NCI-H446 treated with DMSO at 0.1 percent for 48 hours (cell line): ENCODE measurements at places on chromosomes 5 and 9.

DNA sequence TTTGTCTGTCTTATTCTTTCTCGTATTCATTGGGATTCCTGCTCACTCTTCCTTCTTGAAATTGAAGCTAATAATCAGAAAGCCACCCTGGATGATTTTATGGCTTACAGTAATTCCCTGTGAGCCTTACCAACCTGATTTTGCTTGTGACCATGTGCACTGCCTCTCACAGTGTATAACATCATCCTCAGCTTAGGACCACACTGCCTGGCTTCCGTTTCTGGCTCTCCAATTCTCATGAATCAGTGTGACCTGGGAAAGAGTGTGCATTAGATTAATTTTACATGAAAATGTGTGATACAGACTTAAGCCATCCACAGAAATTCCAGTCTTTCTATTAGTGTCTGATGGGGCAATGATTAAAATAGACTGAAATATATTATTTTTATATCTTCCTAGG is 126.8 kb upstream of the DMRT1 start:
- DNase-seq = no peak

DNA sequence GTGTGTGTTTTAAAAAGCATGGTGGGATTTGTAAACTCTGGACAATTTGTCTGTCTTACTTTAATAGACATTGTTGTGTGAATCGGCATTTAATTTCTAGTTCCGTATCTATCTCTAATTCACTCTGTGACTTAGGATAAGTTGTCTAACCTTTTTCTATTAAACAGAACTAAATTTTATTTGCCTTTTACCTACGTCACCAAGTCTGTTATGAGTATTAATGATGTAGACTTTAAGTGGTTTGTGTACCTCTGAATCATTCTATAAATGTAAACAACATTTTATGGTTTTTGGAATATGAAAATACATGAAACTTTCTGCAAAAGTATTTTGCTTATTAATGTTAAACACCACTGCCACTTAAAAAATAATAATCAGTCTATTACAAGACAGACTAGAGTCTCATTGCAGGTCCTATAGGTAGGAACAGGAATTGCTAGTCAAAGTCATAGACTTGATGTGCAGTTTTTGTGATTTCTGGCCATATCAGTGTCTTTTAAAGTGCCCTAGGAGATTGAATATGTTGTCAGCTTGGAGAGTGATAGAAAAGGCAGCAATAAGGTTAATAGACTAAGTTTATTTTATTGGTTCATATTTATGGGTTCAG is 5.6 kb downstream of the RBM27 start:
- no peak for DNase-seq

DNA sequence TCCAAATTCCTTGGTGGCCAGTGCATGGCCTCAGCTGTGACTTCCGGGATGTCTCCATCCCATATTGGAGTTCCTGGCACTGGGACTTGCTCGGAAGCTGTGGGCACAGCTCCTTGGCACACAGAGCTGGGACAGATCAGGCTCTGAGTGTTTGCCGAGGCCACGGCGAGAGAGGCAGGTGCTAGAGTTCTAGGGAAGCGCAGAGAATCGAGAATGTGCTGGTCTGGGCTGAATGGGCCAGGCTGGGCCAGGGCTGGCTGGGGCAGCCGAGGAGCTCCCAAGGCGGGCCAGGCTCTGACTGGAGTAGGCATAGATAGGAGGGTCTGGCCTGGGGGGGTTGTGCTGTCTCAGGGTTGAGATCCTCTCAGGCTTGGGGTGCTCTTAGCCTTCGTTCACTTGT is 45.4 kb downstream of the HMCN2 start:
- no peak for DNase-seq

DNA sequence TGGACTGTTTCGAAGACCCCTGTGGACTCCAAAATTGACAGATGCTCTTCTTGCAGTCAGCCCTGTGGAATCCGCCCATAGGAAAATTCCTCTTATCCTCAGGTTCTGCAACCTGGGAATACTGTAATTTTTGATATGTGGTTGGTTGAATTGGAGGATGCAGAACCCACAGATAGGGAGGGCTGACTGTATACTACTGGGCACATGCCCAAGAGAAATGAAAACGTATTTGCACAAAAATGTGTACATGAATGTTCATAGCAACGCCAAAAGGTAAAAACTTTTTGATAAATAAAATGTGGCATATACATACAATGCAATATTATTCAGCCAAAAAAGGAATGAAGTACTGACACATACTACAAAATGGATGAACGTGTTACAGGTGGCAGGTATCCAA is 1.9 kb upstream of the SNAPC3 start:
- no peak for DNase-seq

DNA sequence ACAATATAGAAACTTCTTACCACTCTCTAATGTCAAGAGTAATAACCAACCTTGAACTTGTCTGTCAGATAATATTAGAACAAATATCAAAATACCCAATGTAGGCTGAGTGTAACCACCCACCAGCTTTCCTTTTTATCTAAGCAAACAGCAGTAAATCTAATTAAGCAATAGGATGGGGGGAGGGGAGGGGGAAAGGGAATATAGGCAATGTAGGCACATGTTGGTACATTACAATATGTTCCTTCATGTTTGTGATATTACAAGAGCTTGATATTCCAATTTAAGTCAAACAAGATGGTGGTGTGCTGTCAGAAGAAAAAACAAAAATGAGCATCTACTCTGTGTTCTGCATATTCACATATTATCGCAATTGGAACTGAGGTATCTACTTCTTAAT is 158.2 kb downstream of the DENND1A start:
- DNase-seq = no peak

GRCh38 chr9:97714435-97714834 is 17.3 kb upstream of the XPA start:
- DNase-seq = no peak

DNA sequence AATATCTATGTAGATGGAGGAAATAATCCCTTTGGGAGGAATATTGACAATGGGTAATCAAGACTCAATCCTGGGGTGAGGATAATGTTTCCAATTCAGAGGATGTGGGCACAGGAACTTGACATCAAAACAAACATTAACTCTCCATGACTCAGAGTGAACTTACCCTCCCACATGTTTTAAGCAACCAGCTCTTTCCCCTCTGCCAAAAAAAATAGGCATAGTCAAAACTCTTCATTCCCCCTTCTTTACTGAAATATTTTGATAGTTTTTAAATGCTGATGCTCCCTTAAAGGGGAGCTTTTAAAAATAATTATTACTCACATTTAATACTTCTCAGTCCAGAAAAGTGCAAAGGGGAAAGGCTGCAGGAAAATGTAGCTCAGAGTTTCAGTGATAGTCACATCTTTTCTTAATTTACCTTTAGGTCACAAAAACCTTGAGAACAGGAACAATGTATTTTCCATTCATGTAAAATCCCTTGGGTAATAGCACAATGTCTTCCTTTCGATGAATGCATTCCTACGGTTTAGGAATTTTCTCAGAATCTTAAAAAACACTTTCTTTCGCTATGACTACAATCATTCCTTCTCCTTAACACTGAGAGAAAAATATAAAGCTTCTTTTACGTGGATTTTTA is 298.4 kb upstream of the GRAMD2B start:
- no peak for DNase-seq

DNA sequence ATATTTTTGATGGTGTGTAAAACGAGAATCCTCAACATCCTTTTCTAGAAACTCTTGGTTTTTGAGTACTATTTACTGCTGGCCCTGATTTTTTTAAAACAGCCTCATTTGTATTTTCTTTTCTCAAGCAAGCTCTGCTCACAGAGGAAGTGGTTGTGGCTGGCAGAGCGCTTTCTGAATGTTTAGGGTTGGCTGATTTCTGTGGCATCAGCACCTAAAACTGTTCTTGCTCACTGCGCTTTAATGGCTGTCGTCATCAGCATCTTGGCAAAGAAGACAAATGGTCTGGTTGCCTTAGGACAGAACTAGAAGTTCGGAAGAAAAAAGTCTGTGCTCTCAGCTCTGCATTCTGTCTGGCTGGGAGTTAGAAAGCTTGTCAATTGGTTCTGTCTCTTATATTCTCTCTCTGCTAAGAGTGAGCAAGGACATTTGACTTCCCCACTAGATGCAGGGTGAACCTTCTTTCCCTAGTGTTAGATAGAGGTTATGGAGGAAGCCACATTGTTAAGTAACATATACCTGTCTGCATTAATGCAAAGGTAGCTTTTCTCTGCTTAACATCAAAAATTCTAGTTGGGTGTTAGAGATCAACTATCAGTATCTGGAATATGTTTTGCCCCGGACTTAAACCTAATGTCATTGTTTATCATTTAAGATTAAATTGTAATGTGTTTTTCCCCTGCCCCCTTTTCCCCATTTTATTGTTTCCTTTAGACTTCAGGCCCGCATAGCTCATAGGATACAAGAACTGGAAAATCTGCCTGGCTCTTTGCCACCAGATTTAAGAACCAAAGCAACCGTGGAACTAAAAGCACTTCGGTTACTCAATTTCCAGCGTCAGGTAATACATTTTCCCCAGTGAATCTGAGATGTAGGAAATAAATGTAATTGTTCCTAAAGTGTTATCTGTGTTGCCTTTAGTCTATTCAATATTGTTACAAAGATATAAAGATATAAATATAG is 39.0 kb downstream of the SMARCA2 start:
- DNase-seq = no peak

- no peak for DNase-seq
Measured at GRCh38 chr5:153136910-153137614, 353.4 kb upstream of the GRIA1 start.

GRCh38 chr5:113084402-113085083 is 107.9 kb downstream of the DCP2 start:
- DNase-seq = no peak

- no peak for DNase-seq
Measured at GRCh38 chr5:180807654-180808414, 5.2 kb upstream of the MGAT1 start.

GRCh38 chr5:76025069-76025468 is 58.1 kb upstream of the SV2C start:
- peak; percentile 84 for DNase-seq

GRCh38 chr5:149340920-149341319 is 4.4 kb upstream of the GRPEL2 start:
- DNase-seq = no peak

DNA sequence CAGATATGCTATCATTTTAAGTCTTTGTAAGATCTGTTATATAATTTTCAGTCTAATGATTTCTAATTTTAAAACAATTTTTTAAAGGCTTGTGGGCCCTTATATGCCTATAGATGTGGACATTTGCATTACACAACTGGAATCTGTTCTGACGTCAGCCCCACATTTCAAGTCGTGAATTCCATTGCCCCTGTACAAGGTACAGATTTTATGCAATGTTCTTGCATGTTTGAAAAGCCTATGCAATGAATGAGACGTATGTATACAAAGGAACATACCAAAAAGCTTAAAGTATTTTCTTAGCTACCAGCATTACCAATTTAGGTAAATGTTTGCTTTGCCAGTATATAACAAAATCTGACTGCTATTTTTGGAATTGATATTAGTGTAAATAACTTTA is 77.2 kb downstream of the ITGA1 start:
- no peak for DNase-seq

GRCh38 chr5:133307275-133307674 is 255.5 kb downstream of the HSPA4 start:
- no peak for DNase-seq

DNA sequence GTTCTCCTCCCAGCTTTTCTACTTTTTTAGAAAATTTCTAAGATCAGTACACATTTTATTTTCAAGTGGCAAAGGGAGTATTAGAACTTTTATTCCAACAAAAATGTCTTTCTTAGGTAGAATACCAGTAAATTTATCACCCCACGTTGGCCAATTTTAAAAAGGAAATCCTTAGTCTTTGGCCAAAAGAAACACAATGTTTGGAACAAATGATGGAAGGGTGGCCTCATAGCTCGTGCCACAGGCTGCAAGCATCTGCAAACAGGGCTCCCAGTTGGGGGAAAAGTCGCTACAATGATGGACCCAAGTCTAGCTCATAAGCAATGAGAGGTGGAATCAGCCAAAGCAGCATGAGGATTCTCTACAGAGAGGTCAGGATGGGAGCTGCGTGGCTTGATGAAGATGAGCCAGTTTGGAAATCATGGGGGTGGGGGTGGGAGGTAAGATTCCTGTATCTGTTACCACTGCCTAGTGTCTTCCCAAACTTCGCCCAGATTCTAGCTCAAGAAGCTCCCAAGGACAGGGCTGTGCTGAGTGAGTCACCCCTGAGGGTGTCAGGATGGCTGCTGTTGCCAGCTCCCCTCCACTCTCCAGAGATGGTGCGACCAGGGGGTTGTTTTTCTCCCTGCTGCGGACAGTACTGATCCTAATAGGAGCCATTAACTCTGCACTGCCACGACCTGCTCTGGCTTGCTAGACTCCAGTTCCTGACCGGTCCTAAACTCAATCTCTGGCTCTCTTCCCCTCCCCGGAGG is 75.6 kb downstream of the DCP2 start:
- no peak for DNase-seq

DNA sequence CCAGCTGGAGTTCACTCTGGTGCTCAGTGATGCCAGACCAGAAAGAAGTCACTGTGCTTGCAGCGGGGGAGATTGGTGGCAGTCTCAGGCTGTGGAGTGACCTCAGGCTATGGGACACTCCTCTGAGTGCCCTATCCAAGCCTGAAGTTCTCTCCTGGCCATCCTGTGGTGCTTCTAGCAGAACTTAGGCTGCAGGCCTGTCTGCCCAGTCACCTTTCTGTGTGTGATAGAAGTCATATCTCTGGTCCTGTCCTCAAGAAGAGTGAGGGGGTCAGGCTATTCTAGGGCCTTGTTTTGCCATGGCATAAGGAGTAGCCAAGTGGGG is 9.3 kb downstream of the PDLIM4 start:
- no peak for DNase-seq

GRCh38 chr9:127809002-127809539 is 6.4 kb downstream of the FPGS start:
- no peak for DNase-seq

DNA sequence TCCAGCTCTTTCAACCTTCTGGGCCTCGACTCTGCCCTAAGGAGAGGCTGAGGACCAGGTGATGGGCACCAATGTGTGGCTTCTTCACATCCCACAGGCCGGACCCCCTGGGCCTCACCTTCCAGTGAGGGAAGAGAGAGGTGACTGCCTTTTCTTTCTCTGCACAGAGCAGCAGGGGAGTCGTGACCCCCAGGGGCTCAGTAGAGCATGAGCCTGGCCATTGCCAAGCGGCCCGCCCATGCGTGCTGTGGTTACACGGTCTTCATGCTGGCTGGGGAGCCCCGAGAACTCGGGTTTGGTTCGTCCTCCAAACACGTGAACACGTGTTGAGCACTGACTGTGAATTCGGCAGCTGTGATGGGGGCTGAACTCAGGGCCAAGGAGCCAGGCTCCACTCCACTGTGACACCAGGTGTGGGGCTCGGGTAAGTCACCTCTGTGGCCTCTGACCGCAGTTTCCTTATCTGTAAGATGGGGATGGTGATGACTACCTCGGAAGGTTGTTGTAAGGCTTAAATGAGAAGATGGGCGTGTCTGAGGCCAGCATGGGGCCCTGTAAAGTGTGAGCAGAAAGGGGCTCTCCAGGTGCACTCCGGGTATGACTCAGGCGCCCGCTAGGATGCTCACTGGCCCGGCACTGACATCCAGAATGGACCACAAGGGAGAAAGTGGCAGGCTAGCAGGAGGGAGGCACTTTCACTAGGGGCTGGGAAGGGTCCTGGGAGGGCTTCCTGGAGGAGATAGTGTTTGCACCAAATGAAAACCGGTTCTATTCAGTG is 13.4 kb upstream of the GRHPR start:
- DNase-seq = no peak
